ENCODE measurements at places on chromosomes 11 and 22.

DNA sequence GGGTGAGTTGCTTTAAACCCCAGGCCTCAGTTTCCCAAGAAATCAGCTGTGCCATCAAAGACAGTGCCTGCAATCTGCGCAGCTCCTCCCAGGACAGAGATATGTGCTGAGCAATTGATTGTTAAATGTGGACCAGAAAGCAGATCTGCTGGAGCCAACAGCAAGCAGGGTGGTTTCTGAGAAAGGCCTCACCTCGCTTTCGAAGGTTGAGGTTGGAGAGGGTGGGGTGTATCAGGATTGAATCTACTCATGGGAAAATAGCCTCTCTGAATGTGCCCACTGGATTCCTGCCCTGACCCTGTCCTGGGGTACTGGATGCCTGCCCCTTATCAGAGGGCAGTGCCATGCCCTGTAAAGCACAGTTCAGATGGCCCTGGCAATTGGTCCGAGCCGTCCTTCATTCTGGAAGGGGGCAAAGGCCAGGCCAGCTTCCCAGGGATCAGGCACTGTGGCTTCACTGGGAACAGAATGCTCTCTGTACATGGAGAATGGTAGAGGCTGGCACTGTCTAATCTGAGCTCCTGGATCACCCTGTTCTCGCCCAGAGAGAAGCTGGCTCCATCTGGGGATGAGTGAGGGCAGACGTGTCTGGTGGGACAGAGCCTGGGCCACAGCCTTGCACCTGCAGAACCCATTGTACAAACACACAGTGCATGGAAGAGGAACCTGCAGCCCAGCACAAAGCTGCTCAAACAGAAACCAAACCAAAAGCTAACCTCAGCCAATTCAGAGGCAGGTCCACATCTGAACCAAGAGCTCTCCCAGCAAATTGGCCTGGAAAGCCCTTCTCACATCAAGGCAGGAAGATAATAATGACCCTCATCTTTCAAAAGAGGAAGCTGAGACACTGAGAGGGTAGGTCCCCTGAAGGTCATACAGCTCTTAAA lies 15.2 kb downstream of the DHCR7 start:
- DNase-seq, result no peak

- DNase-seq, result no peak
Measured at GRCh38 chr11:125070699-125071254, 7.7 kb downstream of the SLC37A2 start.

- DNase-seq, result no peak
Measured at GRCh38 chr11:47846998-47847397, 1.2 kb downstream of the NUP160 start.

GRCh38 chr22:40610329-40610850 lies 26.1 kb downstream of the MRTFA start:
- DNase-seq, result no peak

DNA sequence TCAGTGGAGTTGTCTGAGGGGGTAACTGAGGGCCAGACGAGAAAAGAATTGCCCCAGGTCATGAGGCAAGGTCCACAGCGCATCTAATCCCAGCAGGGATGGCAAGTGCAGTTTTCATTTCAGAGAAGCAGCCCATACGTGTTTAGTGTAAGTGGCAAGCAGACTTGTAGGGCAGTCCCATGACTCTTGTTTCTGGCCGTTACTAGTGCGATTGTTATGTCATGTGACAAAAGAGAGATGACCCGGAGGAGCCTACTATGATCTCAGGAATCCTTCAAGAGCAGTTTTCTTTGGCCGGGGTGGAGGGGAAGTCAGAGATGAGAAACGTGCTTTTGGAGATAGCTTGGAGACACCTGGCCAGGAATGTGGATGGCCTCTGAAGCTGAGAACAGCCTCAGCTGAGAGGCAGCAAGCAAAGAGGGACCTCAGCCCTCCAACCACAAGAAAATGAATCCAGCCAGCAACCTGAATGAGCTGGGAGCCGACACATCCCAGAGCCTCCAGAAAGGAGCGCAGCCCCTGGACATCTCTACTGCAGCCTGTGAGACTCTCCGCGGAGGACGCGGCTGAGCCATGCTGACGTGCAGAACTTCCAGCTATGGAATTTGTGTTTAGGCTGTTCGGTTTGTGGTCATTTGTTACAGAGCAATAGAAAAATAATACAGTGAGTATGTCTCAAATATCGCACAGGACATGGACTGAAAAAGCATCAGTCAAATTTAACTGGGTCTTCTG lies 44.1 kb upstream of the CDON start:
- no peak for DNase-seq

DNA sequence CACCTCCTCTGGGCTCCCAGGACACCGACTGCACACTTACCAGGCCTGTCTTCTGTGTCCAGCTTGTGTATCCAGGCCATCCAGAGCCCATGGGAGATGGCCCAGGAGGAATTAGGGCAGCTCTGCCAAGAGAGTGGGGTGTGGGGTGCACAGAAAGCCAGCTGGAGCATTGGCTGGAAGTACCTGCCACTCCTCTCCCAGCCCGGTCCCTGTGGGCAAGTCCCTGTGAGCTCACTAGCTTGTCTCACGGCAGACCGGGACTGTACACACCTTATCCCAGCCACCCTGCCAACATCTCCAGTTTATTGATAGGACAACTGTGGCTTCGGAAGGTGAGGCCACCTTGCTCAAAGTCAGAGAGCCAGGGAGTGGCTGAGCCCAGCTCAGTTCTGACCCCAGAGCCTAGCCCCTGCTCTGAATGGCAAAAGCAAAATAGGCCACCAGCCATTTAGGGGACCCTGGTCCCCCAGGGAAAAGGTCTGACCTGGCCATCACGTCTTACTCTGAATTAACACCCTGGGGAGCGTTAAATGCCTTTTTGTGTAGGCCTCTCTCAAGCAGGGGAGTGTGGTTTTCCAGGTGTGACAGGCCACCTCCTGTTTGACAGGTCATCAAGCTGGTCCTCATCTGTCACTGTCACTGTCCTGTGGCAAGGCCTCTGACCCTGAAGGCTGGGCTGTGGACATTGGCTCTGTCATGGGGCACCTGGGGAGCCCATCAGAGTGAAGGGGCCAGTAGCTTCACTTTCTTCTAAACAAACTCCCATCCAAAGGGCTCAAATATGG lies 15.1 kb downstream of the UQCR10 start:
- DNase-seq, result no peak

GRCh38 chr11:111462329-111462728 lies 49.9 kb downstream of the BTG4 start:
- DNase-seq, result no peak
